Fibroblast of skin of right biceps (primary cell): ENCODE measurements at places on chromosomes 3 and 15.

DNA sequence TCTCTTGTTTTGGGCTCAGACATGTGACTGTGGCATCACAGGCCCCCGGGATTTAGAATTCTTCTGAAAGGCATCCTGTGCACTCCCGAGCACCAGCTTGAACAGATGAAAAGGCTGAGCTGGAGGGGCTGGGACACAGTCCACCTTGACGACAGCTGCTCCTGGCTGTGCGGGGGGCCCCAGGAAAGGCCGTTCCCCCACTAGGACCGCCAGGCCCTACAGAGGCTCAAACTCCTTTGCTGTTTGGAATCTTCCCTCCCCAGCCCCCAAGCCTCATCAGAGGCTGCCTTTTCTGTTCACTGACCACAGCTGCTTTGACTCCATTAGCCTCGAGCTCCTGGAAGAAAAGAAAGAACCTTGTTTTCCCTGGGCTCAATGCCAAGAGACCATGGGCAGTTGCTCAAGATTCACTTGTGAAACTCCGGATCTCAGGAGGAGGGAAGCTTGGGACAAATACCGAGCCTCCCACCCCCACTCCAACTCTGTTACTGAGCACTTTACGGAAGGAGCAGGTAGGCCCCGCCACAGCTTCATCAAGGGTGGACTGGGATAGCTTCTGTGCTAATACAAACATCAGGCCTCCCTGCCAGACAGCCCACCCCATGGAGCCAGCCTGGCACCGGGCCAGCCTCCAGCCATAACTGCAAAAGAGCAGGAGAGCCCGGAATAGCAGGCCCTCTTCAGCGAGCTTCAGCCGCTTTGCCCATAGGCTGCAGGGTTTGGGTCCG is 15.7 kb downstream of the CIDEC start:
- DNase-seq = peak; percentile 86

GRCh38 chr3:192332386-192333291 is 394.7 kb downstream of the FGF12 start:
- DNase-seq = no peak

DNA sequence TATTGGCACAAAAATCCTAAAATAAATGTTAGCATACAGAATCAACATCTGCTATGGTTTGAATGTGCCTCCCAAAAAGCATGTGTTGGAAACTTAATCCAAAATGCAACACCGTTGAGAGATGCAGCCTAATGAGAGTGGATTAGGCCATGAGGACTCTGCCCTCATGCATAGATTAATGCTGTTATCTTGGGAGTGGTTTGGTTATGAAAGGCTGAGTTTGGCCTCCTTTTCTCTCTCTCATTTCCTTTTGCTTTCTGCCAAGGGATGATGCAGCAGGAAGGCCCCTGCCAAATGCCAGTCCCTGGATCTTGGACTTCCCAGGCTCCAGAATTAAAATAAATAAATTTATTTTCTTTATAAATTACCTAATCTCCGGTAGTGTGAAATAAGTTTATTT is 49.4 kb downstream of the SYNM start:
- DNase-seq = no peak

GRCh38 chr3:13513913-13514517 is 33.9 kb downstream of the HDAC11 start:
- no peak for DNase-seq

GRCh38 chr3:189718215-189718614 is 87.0 kb downstream of the TP63 start:
- DNase-seq = no peak

DNA sequence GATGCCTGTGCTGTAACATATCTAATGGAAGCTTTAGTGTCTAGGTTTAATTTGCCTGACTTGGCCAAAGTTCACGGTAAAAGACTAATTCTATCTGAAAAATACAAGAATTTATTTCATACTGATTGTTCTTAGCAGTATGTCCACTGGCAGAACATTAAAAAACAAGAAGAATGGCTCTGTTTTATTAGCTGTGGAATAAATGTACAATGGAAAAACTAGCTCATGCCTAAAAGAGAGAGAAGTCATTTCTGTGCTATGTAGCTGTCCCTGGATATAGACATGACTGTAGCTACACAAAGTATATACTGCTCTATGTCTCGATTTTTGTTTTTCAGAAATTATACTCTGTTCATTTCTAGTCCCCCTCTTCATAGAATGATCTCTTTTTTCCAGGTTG is 13.9 kb upstream of the VGLL3 start:
- no peak for DNase-seq

DNA sequence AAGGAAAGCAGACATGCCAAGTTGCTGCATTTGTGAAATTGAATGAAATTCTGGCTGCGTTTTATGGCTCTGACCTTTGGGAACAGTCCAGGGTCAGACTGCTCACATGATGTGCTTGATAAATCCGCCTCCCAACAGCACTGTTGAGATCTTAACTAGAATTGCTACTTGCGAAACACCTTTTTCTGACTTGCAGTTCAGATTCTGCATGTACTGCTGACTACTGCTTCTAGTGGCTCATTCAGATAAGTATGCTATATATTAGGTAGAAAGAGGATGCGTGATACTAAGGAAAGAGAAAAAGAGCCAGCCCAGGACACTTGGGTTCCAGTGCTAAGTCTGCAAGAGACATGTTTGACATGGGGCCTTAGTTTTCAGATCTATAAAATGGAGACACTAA is 129.4 kb downstream of the LPP start:
- DNase-seq = no peak

- peak; percentile 78 for DNase-seq
Observed at GRCh38 chr3:147652651-147653366, 243.6 kb downstream of the ZIC1 start.

GRCh38 chr3:71905426-71905825 is 120.5 kb upstream of the PROK2 start:
- DNase-seq = no peak

DNA sequence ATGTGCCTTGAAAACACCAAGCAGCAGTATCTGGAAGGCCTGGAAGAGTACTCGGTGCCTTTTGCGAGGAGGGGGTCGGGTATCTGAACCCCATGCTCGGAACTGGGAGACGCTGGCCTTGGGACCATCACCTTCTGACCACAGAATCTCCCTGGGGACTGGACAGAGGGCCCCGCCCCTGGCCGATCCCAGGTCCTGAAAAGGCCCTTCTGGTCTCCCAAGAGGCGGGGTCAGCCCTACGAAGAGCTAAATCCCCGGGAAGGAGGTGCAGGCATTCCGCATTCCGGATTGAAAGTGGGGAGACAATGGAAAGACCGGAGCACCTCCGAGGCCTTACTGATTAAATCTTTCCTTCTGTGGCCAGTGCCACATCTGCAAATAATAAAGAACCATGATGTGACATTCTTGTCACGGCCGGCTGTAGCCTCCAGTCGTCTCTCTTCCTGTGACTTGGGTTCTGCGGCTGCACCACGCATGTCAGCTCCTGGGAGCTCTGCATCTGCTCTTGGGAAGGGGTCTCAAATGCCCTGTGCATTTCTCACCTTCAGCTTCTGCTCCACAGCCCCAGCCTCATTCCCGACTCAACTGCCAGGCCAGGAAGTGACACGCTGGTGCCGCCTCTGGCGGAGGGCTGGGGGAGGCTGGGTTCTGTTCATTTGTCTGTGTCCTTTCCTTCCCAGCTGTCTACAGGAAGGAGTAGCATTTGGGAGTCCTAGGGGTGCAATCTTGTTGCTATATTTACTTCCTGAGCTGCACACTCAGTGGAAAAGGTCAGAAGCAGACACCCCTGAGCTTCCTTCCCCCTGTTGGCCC is 173.5 kb downstream of the KLF13 start:
- DNase-seq = no peak

- DNase-seq = no peak
Observed at GRCh38 chr15:80034629-80035028, 24.8 kb upstream of the ZFAND6 start.

DNA sequence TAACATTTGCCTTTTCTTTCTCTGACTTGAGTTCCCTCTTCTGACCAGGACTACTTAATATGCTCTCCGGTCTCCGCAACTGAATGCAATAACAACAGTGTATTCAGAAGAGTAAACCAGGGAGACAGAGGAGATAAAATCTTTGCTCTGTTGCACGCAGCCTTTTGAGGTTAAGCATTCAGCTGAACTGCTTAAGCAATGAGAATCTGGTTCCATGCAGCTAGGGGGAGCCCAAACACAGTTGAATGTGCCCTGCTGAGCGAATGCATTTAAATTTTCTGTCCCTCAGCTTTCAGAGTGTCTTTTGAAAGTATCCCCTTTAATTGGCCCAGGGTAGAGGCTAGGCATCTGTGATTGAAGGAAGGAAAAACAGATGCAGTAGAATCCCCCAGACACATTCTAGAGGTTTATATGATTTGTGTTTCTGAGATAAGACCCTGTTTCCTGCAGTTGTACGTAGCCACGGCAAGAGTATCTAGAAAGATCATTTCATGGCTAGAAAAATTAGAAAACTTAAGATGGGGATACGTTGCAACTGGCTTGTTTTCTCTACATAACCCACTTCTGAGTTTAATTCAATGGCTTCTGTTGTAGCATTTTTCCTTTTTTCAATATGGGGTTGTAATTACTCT is 309.6 kb downstream of the TUSC7 start:
- DNase-seq = peak; percentile 66
